Activated CD4-positive, alpha-beta T cell treated with anti-CD3 and anti-CD28 coated beads, Interleukin-2, amount 10 ng/mL, durations not matched to agents 24 days and 14 days (primary cell): ENCODE measurements at places on chromosomes 4 and X. TPM values are rescaled to one million over a fixed set of nuclear protein-coding genes. Genes with fewer than 3 reads are reported as not detected.

GRCh38 chrX:3521396-3521795 lies 174.9 kb upstream of the MXRA5 start:
- DNase-seq, result no peak

The ZNF674 gene
- 2.1 and 2.6 TPM in 2 replicates for total RNA-seq

- DNase-seq, result no peak
Observed at GRCh38 chr4:22021106-22021505, 72.5 kb upstream of the KCNIP4 start.

- DNase-seq, result no peak
Observed at GRCh38 chr4:30720661-30721184, 554 bp downstream of the PCDH7 start.

DNA sequence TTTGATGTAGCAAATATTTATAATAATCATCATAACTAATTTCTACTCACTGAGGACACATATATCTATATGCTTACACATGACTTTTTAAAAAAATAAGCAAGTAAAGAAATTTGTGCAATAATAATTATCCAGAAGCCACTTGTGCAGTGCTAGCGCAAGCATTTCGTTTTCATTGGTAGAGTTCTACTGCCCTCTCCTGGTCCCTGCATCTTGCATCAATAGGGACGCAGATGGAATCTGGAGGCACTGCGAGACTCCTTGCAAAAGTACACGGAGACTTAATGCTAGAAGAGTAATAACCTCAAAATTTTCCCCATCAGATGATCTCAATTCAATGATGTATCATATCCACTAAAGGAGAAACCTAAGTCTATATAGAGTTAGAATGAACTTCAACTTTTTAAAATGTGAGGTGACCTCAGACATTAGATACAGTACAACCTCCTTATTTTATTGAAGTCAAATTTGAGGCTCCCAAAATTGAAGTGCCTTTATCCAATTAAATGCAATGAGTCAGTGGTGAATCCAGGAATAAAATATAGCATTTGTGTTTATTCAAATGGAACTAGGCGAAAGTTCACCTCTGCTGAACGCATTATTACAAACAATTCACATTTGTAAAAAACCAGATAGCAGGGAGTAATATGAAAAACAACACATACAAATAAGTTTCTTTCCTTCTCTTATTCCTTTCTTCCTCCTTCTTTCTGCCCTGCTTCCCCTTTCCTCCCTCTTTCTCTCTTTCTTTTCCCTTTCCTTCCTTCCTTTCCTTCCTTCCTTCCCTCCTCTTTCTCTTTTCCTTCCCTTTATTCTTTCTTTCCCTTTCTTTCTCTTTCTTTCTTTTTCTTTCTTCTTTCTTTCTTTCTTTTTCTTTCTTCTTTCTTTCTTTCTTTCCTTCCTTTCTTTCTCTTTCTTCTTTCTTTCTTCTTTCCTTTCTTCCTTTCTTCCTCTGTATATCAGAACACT lies 450.0 kb downstream of the ANKRD50 start:
- DNase-seq, result peak; percentile 82

DNA sequence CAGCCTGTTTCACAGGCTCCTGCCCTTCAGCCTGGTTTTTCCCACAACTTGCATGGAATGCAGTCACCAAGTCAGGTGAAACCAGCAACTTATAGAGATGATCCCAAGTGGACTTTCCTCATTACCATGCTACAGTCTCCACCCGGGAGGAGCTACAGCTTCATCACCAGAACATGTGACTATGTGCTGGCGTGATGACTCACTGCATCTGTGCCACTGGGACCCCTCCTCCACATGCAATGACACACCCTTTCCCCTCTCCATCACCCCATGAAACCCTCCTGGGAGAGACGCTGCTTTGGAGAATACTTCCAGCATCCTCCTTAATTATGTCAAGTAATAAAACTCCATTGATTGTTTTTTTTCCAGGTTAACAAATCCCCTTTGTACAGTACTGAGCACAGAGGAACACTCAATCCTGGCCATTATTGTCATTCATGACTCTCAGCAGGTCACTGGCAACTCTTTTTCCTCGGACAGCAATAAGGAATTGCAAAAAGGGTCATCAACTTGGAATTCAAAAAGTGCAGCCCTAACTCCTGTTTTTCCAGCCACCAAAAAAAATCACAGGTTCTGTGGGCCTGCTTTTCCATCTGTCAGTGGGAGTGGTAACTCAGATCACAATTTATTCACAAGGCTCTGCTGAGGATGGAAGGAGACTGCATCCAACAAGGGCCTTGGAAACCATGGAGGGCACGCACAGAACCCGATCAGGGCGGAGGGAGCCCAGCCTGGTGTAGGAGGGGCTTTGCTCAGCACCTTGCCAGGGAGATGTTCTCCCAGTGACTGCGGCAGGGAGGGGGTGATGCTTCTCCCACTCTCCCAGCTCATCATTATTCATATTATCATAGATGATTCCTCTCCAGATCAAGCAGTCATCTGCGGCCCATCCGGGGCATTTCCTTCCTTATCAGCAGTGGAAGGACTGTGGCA lies 17.4 kb downstream of the QDPR start:
- no peak for DNase-seq

The ITGB1BP2 gene
- 6.4 and 7.3 TPM in 2 replicates for total RNA-seq

- no peak for DNase-seq
Observed at GRCh38 chrX:10653302-10653701, 32.9 kb upstream of the MID1 start.

The GK2 gene
- total RNA-seq, result not detected in 2 replicates

The MAPK10 gene
- total RNA-seq, result not detected in 2 replicates

GRCh38 chr4:104502471-104502870 lies 7.8 kb upstream of the CXXC4 start:
- no peak for DNase-seq

The FAM114A1 gene
- total RNA-seq, result 0.23 and 0.66 TPM in 2 replicates

DNA sequence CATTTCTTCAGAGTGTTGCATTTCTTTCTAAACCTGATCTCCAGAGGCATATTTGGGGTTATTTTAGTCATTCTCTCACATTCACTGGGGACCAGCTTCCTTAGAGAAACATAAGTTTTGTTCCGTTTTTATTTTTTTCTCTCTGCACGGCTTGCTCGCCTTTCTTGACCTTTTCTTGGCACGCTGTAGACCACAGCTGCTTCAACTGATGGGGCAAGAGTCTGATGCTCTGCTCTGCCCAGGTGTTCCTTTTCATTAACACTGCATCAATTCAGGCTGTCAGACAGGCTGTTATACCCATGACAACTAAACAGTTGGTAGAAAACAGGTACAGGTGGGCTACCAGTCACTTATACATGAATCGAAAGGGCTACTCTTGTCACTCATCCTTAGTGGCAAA lies 682.2 kb upstream of the DIAPH2 start:
- no peak for DNase-seq

- no peak for DNase-seq
Observed at GRCh38 chrX:41189156-41189555, 103.9 kb downstream of the USP9X start.

The SPANXN4 gene
- not detected in 2 replicates for total RNA-seq

DNA sequence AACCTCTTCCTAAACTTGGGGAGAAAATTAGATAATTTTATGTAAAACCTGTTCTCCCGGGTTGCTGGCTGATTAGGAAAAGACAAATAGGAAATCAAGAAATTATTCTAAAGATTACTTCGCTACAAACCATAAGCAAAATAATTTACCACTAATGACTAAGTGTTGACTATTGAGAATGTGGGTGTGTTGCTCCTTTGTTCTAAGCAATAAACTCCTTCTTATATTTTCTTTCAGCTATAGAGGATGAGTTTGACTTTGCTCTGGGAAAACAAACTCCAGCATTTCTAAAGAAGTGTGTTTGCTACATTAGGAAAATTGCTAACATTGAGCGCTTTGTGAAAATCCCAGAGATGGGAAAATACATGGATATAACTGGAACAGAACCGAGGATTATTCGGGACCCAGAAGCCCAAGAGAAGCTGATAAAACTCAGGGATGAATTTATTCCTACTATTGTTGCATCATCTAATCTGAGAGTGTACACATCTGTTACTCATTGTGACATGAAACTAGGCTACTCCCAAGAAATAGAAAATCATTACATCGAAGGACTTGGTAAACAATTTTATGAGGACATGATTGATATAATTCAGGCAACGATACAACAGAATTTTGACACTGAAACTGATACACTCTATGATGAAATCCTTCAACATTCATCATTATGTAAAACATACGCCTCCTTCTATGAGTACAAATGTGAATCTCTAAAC lies 194.2 kb downstream of the NWD2 start:
- DNase-seq, result no peak

The XAGE1B gene
- total RNA-seq, result not detected in 2 replicates

DNA sequence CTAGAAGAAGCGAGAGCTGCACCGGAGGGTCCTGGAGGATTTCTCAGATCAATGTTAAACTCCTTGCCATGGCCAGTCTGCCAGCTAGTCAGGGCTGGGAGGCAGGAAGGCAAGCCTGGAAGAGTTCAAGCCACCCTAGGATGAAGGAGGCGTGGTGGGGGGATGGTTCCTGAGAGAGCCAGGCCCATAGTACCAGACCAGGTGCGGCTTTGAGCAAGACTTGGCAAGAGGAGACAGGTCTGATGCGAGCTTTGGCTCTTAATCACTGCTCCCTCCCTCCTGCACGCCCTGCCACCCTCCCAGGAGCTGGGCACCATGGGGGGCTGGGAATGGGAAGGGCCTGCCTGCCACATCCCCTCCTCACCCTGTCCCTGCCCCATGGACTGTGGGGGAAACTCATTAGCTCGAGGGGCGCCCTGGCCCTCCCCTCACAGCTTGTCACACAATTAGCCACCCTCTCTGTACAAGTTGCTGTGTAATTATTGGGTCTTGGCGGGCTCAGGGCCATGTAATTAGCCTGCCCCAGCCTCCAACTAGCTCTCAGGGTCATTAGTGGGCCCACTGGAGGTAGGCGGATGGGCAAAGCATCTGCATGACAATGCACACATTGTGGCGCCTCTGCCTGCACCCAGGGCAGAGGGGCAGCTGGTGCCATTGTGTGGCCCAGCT lies 50.3 kb downstream of the EFNB1 start:
- DNase-seq, result no peak

GRCh38 chr4:145260091-145260490 lies 79.7 kb upstream of the OTUD4 start:
- no peak for DNase-seq

- DNase-seq, result no peak
Observed at GRCh38 chr4:98204236-98204553, 57.0 kb upstream of the RAP1GDS1 start.

- no peak for DNase-seq
Observed at GRCh38 chrX:10041383-10041782, 74.2 kb downstream of the CLDN34 start.

The PCDH7 gene
- total RNA-seq, result not detected in 2 replicates

GRCh38 chr4:134024251-134024650 lies 177.3 kb downstream of the PABPC4L start:
- DNase-seq, result no peak

DNA sequence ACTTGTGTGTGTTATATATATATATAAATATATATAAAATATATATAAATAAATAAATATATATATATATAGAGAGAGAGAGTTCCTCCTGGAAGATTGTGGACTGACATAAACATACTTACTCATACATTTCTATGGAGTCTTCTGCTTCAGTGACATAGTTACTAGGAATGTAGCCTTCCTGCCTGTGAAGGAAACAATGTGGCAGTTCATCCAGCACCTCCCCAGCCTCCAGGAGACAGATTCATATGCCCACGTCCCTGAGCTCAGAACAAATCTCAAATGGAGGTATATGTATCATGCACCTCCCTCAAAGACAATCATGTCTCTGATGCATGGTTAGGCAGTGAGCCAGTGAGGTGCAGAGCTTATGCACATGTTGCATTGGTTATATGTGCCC lies 11.4 kb upstream of the TIMM8A start:
- DNase-seq, result no peak
